Esophagus muscularis mucosa (tissue), 4 donors: ENCODE measurements at places on chromosomes 6 and 20.

- DNase-seq = no peak
These were observed 57.5 kb upstream of the SNRPB2 start for GRCh38 chr20:16672299-16672698.

- DNase-seq = peak; percentile 98
These were observed at the start of gene FANCE for GRCh38 chr6:35452183-35453090. FANCE (plus strand) TSS chr6:35452338; CDS start chr6:35452546, 208 bp downstream.

- DNase-seq = no peak
These were observed 248.1 kb upstream of the OPRM1 start for GRCh38 chr6:153790876-153791473.

DNA sequence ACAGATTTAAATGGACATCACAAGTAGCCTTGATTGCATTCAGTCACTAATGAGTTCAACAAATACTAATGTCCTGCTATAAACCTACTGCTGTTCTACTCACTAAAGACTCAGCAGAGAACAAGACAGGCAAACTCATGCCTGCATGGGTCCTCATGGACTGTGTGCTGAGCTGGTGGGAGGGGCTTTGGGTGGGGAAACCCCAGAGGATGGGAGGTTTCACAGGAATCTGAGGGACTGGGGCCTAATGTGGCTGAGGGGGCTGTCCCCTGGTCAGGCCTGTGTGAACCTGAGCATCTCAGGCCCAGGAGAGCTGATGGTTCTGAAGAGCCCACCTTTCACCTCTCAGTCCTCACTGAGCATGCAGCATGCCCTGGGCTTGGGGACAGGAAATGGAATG is 1.4 kb downstream of the CST8 start:
- DNase-seq = peak; percentile 79

- DNase-seq = no peak
These were observed 64.1 kb downstream of the FAM50B start for GRCh38 chr6:3913077-3913957.

DNA sequence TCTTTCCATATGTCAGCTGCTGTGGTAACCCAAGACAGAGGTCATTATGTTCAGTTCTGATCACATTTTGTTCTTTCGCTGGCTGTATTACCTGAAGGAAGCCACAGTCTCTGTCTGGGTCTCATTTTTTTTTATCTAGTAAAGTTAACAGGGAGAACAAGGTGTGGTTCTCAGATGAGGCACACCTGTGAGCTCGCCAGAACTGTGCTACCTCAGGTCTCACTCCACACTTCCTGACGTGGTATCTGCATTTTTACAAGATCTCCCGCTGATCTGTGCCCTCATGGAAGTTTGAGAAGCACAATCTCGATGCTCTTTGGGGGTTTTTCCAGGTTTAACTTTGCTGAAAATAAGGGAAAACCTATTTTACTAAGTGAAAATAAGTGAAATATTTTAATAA is 169.5 kb upstream of the CENPW start:
- peak; percentile 45 for DNase-seq

DNA sequence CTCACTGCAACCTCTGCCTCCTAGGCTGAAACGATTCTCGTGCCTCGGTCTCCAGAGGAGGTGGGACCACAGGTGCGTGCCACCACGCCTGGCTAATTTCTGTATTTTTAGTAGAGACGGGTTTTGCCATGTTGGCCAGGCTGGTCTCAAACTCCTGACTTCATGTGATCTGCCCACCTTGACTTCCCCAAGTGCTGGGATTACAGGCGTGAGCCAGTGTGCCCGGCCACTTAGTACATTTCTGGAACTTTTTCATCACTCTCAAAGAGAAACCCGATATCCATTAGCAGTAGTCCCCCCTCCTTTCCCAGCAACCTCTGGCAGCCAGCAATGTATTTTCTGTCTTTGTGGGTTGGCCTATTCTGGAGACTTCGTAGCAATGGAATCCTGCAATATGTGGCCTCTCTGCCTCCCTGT is 109.8 kb downstream of the JARID2 start:
- DNase-seq = no peak

- DNase-seq = no peak
These were observed 16.5 kb downstream of the COL20A1 start for GRCh38 chr20:63309261-63310071.

- no peak for DNase-seq
These were observed 16.2 kb upstream of the CHRNA4 start for GRCh38 chr20:63377256-63377941.

DNA sequence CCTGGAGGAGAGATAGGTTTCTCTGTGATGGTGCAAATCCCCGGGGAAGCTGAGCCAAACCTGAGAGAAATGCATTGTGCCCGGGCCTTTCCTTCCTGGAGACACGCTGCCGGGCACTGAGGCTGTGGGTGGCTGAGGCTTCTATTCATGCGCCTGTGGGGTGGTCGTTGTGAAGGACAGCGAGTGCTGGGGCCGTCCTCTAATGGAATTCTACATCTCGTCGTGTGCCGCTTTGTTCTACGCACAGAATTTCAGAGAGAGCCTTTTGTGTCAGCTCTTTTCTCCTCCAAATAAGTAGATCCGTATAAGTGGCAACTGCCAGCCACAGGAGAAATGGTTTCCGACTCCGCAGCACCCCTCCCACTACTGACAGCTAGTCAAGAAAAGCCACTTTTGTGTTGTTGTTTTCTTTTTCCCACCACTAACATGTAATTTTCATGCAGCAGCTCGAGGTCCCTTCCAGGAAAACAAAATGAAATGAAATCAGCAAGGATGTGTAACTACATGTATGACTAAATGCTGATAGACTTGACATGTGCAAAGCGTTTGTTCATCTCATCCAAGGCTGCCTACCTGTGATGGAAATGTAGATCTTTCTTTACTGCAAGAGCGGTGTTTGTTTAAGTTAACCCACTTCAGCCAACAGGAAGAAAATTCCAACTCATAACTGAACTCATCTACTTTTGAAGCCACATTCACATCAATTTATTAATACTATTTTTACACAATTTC is 26.4 kb upstream of the PXDC1 start:
- DNase-seq = no peak

DNA sequence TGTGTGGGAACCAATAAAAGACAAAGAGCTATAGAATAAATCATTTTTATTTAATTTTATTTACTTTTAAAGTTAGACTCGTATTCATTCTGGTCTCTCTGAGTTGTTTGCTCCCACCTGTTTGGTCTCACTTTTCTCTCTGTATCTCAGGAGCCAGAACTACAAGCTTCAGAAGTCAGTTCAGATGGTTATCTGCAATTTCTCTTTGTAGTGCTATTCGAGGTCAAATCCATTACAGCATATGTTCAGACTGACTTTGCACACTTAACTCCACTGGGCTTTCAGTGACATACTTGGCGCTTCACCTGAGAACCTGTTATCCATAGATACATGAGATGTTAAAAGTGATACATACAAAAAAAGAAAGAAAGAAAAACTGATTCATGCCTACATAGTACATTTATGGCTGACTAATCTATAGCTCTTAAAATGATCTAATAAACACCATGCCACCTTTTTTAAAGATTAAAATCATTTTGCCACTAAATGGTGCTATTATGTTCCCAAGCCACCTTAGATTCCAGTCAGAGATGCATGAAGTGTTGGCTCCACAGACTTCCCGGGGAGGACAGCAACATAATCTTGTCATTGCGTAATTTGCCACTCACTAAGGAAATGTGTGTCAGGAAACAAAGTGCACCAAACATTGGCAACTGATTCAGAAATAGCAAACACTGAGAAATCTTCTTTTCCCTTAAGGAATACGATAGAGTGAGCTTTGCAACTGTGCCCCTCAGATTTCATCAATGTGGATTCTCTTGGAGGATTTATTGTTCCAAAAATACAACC is 396.7 kb downstream of the HACE1 start:
- DNase-seq = no peak

GRCh38 chr6:42269974-42270510 is 52.4 kb upstream of the MRPS10 start:
- DNase-seq = no peak

- DNase-seq = no peak
These were observed 404.4 kb downstream of the MAFB start for GRCh38 chr20:40284611-40285010.

- DNase-seq = no peak
These were observed 71.4 kb upstream of the CST7 start for GRCh38 chr20:24877652-24878051.

DNA sequence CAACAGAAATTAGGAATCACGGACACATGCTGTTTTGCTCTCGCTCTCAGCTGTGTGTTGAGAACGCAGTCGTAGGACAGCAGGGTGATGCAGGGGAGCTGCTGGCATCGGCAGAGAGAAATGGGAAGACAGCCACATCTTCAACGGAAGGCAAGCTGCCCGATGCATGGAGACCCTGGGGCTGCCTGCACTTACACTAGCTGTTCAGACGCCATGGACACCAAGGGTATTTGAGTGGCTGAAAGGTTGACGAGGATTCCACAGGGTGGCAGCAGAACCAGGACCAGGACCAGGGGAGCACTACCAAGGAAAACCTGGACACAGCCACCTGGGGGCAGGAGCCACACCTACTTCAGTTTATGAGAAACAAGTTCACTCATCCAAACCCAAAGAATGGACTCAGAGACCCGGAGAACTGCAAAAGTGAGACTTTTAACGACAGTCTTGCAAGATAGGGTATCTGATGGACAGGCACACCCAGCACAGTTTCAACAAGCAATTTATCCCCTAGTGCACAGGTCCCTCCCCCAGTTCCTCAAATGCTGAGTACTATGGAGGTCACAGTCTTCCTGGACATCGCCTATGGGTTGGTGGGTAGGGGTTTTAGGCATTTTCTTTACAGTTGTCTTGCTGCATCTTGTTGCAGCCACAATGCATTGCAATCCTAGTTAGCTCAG is 56.3 kb upstream of the ENTPD6 start:
- no peak for DNase-seq

GRCh38 chr20:63102721-63103375 is 96.1 kb upstream of the BHLHE23 start:
- DNase-seq = no peak

DNA sequence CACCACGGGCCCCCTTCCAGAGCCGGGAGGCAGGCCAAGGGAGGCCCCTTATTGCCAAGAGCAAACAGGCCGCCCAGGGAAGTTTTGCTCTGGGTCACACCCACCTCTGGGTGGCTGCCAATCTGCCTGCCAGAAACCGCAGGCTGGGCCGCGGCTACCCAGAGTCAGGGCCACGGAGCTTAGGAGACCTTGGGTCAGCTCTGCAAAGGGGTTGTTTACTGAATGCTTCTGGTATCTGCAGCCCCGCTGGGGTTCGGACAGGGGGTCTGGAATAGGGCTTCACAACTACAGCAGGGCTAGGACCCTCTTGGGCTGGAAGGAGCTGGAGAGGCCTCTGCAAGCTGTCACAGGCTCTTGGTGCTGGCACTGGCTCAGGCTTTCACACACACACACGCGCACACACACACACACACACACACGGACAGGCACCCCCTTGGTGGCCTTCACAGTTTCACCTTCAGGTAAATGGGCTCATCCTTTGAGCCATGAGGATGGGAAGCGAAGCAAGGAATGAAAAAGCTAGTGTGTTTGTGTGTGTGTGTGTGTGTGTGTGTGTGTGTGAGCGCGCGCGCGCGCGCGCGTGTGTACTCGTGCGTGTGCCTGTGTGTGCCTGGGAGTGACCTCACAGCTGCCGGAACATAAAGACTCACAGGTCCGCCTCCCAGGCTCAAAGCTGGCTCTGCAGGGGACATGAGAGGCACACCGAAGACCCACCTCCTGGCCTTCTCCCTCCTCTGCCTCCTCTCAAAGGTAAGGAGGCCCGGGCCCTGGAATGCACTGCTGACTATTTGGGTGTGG is at the start of gene CCN5:
Gene CCN5 (plus strand): TSS at position 669 of the 798 bp plus-strand sequence. CDS start 22 bp downstream, at position 691.
- DNase-seq = no peak

- no peak for DNase-seq
These were observed 54.0 kb downstream of the NPEPL1 start for GRCh38 chr20:58746620-58747019.

GRCh38 chr6:64439274-64439673 is 803.7 kb downstream of the PHF3 start:
- DNase-seq = no peak

GRCh38 chr6:94005835-94006234 is 586.5 kb upstream of the EPHA7 start:
- no peak for DNase-seq

DNA sequence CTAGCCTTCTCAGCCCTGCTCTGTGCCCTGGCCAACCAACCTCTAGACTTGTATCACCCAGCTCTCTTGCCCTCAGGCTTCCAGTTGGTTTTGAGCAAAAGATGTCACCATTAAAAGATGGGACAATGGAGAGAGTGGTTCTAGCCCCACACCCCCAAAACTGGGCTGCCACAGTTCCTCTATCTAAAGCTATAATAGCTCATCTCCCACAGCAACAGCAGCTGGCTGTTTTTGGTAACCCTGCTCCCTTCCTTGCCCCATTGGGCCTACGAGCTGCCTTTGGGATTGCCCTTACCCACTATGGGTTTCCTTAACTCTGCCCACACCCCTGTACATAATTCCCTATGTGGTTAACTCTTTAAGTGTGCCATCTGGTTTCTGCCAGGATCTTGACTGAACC is 7.6 kb upstream of the SRSF3 start:
- no peak for DNase-seq

GRCh38 chr6:168050881-168051586 is 28.0 kb downstream of the FRMD1 start:
- no peak for DNase-seq

- peak; percentile 91 for DNase-seq
These were observed 171.8 kb upstream of the AKAP12 start for GRCh38 chr6:151067684-151068596.

DNA sequence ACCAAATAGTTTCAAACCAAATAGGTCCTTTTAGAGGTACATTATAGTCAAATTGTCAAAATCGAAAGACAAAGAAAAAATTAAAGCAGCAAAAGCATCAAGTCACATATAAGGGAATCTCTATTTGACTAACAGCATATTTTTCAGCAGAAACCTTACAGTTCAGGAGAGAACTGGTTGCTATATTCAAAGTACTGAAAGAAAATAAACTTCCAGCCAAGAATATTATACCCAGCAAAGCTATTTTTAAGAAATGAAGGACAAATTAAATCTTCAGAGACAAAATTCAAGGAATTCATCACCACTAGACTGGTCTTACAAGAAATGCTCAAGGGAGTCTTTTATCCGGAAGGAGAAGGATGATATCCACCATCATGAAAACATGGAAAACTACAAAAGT is 16.0 kb downstream of the WDR27 start:
- no peak for DNase-seq

DNA sequence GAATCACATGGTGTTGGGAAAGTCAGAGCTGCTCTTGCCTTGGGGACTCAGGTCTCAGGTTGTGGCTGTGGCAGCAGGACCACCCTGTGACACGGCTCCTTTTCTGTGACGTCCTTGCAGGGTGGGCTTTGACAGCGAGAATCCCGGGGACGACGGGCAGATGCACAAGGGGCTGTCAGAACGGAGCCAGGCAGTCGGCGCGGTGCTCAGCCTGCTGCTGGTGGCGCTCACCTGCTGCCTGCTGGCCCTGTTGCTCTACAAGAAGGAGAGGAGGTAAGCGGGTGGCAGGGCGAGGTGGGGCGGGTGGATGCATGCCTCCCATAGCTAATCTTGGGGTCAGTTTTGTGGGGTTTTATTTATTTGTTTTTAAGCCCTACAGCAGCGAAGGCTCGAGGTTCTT is 19.2 kb upstream of the SLC22A1 start:
- no peak for DNase-seq

GRCh38 chr6:27838945-27839625 is 73.1 kb downstream of the OR2B2 start:
- peak; percentile 92 for DNase-seq

- no peak for DNase-seq
These were observed 4.2 kb downstream of the UBE2J1 start for GRCh38 chr6:89348372-89348771.
